Lower lobe of right lung (tissue), 2 donors: ENCODE measurements at places on chromosomes 1 and 21. TPM values are rescaled to one million over a fixed set of nuclear protein-coding genes. Genes with fewer than 3 reads are reported as not detected.

DNA sequence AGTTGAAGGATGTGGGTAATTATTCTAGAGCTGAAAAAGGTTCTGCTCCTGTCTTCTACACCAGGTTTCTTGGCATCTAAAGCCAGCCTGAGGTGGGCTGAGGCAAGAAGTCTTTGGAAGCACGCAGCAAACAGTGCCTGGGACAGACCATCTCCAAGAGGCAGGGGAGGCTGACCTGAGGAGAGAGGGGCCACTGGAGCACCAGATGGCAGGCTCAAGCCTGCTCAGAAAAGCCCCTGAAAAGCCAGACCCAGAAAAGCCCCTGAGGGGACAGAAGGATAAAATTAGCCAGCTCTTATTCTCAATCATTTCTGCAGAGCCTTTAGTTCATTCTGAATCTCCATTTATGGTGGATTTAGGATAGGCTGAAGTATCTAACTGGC, 17.1 kb downstream of the FCRL4 start:
- DNase-seq, result no peak

DNA sequence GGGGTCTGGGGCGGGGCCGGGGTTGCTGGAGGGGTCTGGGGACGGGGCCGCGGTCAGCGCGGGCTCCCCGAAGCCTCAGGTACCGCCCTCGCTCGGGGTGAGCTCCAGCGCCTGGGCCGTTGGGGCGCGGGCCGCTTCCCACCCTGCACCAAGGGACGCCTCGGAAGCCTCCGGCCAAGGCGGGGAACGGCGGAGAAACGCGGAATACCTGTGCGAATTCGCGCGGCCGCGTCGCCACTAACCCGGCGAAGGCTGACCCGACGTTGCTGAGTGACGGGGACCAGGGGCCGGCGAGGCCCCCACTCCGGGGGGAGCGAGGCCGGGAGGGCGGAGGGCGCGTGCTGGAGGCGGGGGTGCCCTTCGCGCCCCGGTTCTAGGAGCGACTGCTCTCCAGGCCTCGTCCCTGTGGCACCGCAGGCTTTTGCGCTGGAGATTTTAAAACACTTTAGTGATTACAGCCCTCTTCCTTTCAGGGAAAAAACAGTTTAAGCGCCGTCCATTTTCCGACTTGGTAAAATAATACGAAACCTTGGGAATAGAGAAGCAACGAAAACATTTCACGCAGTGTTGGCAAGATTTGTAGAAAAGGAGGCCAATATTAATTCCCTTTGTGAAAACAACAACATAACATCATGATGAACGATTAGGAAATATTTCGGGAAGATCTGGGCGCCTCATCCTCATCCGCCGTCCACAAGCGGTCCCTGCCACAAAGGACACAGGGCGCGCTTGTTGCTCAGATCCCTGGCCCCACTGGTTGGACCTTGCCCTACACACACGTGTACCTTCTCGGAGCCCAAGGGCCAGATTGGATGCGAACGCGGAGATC, 971 bp upstream of the GNG4 start:
- DNase-seq, result no peak

GRCh38 chr1:59516881-59517280, 220.0 kb downstream of the FGGY start:
- DNase-seq, result no peak

GRCh38 chr1:156648951-156649350, 7.0 kb downstream of the BCAN start:
- DNase-seq, result no peak

DNA sequence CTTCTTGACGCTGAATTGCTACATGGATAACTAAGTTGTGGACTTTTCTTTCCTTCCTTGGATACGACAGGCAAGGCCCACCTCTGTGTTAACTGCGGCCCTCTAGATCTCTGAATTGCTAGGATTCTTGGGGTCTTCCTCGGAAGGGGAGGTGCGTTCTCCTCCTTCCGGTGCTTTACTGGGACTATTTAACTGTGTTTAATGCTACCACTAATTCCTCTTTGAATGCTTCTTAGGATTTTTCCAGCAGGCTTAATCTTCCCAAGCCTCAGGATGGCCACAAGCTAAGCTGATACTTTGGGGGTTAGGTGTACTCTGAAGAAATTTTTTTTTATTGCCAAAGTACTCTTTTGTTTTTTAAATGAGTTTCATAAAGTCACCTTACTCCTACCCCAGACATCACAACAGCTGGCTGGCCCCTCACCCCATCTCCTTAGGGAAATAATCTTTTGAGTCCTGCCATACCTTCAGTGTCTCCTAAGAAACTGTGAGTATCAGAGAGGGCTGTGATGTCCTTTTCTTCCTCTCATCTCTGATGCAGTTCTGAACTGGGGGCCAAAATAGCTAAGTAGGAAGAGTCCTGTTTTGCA, 21.4 kb downstream of the KIRREL1 start:
- no peak for DNase-seq

- no peak for DNase-seq
These were observed 28.4 kb upstream of the KIAA0040 start for GRCh38 chr1:175220853-175221556.

TXLNA gene
- 45.1 TPM for total RNA-seq

SPRR1B gene
- total RNA-seq, result not detected
